ENCODE measurements at places on chromosomes 6 and 20. TPM values are rescaled to one million over a fixed set of nuclear protein-coding genes. Genes with fewer than 3 reads are reported as not detected.
A peak's percentile ranks its signal among the peaks of the same experiment; 100 is the strongest.

- no peak for DNase-seq
Observed at GRCh38 chr6:129672341-129672682, 37.7 kb downstream of the ARHGAP18 start.

- DNase-seq = no peak
Observed at GRCh38 chr20:46304361-46304760, 3.9 kb downstream of the CDH22 start.

DNA sequence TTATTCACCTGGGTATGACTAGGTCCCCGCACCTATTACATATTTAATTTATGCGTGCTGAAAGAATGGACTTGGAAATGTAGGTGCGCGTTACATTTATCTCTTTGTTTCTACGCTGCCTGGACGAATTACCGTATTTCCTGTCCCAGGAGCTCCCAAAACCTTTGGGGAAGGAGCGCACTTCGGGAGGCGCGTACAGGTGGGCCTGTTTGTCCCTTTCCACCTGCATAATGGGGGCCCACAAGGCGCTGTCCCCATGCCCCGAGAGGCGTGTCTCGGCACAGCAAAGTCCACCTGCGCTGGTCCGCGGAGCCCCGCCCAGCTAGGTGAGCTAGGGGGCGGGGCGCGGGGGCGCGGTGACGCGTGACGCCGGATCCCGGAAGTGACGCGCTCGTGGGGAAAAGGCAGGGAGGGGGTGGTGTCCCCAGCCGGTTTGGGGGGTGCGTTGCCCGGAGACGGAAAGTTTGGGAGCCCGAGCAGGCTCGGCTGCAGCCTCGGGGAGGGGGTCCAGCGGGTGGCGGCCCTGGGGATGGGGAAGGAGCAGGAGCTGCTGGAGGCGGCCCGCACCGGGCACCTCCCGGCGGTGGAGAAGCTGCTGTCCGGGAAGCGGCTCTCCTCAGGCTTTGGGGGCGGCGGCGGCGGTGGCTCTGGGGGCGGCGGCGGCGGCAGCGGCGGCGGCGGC is at the start of gene ANKS1A:
Gene ANKS1A (plus strand): TSS at position 382 of the 682 bp plus-strand sequence. CDS start 148 bp downstream, at position 530.
- peak; percentile 92 for DNase-seq

GRCh38 chr6:151993364-151993763 is 185.9 kb downstream of the ESR1 start:
- DNase-seq = no peak

ZNF343 gene
- total RNA-seq = 5.0 TPM

NOX3 gene
- total RNA-seq = not detected

TSBP1 gene
- total RNA-seq = not detected

All from HT-29 (cell line).